ENCODE measurements at places on chromosomes 2 and 18.

GRCh38 chr2:53006980-53007379, 760.6 kb upstream of the CHAC2 start:
- no peak for DNase-seq

DNA sequence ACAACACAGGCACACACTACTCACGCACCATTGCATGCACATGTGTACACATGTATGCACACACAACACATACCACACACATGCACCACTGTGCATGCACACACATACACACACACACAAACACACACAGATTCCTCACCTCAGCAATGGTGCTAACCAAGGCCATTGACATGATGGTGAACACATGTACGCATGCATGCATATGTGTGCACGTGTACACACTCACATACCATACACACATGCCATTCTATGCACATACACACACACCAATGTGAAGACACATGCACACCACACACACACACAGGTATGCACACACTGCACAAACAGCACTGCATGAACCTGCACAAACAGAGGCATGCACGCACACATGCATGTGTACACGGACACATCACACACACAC, 976.0 kb downstream of the DCDC2C start:
- DNase-seq, result no peak

DNA sequence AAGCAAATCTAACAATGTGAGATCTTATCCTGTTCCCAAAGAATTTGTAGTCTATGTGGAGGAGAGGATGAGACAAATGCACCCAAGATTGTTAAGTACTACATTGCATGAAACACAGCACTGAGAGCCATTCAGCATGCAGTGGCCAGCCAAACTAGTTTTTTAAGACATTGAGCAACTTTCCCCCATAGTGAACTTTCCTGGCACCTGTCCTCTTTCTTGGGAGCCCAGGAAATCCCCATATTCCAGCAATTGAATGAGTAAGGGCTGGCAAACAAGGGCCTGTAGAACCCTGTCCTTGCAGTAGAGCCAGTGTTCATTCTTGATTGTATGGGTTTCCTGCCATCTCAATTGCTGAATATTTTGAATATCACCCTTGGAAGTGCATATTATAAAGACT, 58.8 kb upstream of the FIGN start:
- no peak for DNase-seq

DNA sequence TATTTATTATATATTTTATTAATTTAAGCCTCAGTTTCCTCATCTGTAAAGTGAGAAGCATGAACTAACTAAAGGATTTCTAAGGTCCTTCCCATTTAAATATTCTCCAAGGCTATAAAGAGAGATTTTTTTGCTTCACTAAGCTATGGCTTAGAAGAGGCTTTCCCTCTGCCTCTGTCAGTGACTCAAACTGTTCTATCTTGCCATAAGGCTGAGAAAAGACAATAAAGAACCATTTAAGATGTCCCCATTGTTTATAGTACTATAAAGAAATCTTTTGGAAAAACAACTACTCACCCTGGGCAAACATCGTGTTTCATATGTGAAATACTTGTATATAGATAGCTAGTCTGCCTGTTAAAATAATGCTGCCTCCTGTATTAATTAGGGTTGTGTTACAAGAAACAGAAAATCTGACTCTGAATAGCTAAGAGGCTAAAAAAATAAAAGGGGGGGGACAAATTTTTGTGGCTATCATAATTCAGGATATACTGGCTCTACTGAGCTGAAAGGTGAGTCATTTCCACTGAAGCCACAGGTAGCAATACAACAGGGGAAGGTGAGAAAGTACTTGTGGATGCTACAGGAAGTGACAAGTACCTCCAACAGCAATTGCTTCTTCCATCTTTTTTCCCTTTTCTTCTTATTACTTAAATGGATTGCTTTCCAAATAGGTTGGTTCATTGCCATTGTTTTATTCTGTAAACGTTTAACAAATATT, 25.4 kb downstream of the EPHA4 start:
- no peak for DNase-seq

GRCh38 chr2:149400997-149401396, 70.6 kb downstream of the LYPD6 start:
- DNase-seq, result no peak

DNA sequence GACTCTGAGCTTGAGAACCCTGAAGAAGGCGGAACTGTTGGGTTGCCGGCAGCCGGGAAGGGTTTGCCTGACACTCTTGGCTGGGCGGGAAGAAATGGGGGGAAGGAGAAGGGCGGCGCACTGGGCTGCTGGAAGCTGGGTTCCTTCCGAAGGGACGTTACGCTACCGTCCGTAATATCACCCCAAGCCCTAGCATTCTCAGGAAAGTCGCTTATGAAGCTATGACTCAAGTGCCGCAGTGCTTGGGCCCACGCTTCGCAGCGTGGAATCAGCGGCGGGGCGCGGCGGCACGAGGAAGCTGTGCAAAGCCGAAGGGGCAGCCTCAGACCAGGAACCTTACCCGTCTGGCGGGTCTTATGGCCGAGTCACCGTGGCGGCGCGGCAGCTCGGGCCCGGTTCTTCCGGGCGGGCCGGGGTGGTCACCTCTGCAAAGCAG, 50.2 kb upstream of the SIGLEC15 start:
- DNase-seq, result no peak

DNA sequence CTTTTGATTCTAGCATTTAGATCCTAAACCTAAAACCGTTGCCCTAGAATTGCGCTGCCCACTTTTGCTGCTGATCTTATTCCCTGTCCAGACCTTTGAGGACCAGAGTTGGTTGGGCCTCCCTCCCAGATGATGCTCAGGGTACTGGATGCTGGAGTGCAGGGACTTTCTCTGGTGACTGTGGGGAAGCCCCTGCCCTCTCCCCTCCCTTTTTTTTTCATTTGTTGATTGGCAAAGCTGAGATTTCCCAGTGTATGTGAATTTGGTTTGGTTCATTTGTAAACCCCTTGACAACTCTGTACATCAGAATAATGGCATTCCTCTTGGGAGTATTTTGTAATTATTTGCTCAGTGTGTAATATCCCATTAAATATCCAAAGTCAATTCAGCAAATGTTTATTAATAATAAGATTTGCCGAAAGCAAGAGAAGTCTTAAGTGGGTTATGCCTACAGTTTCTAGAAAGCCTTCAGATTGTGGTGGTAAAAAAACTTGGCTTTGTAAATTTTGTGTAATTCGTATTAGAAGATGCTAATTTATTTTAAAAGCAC, 28.3 kb downstream of the RAB31 start:
- no peak for DNase-seq

DNA sequence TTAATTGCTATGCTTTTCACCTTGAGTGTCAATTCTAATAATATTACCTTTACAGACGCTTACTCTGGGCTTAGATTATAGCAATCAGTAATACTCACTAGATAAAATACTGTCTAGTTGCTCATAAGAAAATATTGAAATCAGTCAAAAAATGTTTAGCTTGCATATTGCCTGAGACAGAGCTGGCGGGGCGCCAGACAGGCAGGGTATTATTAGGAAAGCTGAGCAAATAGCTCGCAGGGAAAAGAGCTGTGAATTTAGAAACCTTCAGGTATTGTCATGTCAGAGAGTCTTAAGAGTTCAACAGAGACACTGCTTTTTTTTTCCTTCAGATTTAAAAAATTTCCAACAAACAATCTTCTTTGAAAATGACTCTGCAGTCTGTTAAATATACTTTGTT, 118.4 kb downstream of the MEIS1 start:
- DNase-seq, result peak; percentile 8

DNA sequence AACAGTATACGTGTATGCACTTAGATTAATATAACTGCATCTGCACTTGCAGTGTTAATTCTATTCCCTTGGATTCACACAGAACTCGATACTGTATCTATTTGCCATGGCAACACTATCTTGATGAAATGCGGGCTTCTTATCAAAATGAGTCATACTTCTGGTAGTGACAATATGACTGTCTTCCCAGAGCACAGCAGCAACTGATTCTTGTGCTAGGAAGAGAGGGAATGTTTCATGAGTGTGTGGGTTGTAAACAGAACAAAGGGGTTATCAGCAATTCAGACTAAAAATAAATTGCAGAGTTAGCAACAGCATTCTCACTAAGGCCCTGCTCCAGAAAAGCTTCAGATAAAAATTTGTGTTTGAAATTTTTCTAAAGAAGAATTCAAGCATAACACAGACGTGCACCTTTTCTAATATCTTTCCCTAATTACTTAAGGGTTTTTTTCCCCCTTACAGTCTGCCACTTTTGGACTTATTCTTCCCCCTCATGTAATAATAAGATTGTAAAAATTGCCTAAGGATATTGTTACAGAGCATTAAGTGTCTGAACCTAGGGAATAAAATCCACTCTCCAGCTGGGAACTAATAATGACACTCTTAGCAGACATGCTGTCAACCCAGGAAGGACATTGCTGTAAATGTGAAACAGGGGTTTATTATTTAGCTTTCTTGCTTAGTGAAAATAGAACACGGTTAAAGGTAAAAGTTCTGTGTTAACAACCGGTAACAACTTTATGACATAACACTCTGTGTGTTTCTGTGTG, 99.9 kb upstream of the SLC38A11 start:
- no peak for DNase-seq

DNA sequence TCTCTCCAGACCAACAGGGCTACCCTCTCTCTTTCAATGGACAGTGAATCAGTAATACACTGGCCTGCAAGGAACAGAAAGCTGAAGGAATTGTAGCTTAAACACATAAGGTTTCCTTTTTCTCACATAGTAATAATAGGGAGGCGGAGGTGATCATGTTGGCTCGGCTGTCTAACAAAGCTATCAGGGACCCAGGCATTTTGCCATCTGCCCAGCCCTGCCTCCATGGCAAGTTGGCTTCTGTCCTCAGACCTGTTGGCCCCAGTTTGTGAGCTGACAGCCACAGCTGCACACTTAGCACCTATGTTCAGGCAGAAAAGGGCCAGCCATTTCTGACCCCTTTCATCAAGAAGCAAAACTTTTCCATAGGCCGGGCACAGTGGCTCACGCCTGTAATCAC, 2.0 kb upstream of the CHRNG start:
- DNase-seq, result no peak

DNA sequence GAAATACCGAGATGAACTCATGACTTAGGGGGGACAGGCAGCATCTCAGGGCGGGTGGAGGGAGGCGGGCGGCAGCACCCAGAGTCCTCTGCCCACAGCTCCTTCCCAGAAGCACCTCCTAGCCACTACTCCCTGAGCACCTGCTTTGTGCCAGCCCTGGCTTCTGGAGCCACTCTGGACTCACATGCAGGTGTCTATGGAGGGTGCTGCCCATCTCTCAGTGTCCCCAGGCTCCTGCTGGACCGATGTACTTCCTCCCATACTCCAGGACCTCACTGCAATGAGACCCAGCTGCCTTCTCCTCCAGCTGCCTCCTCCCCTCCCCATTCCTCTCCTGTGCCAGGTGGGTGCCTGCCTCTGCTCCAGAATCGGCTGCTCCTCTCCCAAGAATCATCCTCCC, 22.1 kb upstream of the OTOS start:
- DNase-seq, result no peak

DNA sequence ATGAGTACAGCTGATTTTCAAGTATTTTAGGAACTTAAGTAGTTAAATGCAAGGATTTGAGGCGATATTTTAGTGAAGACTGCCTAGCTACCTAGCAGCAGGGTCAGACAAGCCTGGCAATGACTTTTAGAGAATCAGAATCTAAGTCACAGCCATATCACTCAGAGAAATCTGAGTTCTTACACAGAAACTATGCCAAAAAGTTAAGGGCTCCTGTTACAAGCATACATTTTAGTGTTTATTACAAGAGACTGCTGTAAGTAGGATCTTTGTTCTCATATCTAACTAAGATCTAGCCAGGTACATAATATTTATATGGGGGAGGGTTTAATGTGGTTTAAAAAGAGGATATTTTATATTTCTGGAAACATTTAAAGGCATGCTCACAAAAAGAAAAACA, 37.5 kb downstream of the MAP4K3 start:
- no peak for DNase-seq

GRCh38 chr18:404061-404636, 96.4 kb downstream of the COLEC12 start:
- no peak for DNase-seq

- DNase-seq, result no peak
Measured at GRCh38 chr2:130371723-130372054, 15.8 kb downstream of the PTPN18 start.

- no peak for DNase-seq
Measured at GRCh38 chr18:44039216-44039615, 641.5 kb upstream of the SETBP1 start.

- DNase-seq, result no peak
Measured at GRCh38 chr2:189866296-189866695, 82.0 kb downstream of the PMS1 start.

GRCh38 chr2:233745073-233745755, 14.9 kb upstream of the UGT1A1 start:
- no peak for DNase-seq

- DNase-seq, result no peak
Measured at GRCh38 chr2:200738590-200738989, 73.1 kb upstream of the BZW1 start.

GRCh38 chr18:6279308-6279707, 135.4 kb downstream of the L3MBTL4 start:
- DNase-seq, result no peak

DNA sequence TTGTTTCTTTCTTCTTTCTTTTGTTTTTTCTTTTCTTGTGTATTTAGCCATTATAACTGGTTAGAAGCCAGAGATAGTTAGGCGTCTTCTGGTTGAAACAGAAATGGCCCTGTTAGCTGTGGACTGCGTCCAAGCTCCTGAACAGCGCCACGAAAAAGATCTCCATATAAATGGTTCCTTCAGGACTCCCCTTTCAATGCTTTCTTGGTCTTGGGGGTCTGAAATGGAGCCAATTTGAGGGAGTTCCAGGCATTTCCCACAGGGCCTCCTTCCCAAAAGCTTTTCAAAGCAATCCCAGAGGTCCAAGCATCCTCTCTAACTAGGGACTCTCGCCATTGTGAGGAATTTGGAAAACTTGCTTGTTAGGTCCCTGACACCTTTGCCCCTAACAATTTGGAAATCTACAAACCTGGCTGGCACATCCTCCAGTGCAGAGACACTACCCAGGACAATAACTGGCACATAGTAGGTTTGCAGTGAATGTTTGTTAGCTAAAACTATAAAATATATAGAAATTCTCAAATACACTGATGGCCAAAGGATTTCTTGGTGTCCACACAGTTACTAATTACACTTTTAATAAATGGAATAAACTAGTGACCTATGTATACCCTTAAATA, 80.1 kb downstream of the MYCN start:
- DNase-seq, result no peak

DNA sequence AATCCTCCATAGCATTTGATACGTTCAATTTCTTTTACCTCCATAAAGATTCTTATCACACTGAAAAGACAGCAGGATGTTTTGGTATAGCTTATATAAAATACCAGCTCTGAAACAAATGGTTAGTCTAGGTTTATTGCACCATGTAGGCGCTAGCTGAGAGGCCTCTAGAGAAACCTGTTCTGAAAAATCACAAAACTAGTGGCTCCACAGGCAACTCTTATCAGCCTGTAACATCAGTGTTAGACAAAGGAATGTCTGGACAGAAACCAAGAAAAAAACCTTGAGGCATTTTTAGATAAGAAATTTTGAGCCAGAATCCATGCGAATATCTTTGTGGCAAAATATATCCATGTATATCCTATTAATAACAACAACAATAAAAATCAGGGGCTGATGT, 440.4 kb upstream of the MAP2 start:
- DNase-seq, result no peak

GRCh38 chr2:47510745-47511144, 107.8 kb downstream of the MSH2 start:
- DNase-seq, result no peak

All from cerebellar nuclear complex (tissue), 1 donor.